ENCODE measurements at places on chromosomes 4 and X. TPM values are rescaled to one million over a fixed set of nuclear protein-coding genes. Genes with fewer than 3 reads are reported as not detected.

DNA sequence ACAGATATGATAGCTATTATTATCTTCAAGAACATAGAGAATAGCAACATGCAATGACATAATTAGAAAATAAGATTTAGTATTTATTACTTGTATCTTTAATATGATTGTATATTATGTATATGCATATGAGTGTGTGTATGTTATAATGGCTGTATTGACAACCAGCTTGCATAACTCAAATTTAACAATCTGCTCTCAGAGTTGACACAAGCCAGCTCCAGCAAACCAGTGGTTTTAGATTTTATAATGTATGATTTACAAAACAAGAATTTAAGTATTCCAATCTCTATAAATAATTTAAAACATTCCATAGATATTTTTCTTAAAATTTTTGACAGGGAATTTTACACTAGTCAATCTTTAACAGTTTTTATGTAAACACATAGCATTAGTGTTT is 935.9 kb upstream of the EPHA5 start:
- no peak for DNase-seq
- no peak overlapping the region for H3K27ac ChIP-seq
- H3K4me3 ChIP-seq = no peak overlapping the region

GRCh38 chr4:39687014-39687413 is 10.9 kb upstream of the UBE2K start:
- no peaks in the 10 kb centered on the region for H3K36me3 ChIP-seq
- no peak overlapping the region for H3K4me3 ChIP-seq
- no peak overlapping the region for H3K27ac ChIP-seq
- no peaks in the 10 kb centered on the region for H3K27me3 ChIP-seq

DNA sequence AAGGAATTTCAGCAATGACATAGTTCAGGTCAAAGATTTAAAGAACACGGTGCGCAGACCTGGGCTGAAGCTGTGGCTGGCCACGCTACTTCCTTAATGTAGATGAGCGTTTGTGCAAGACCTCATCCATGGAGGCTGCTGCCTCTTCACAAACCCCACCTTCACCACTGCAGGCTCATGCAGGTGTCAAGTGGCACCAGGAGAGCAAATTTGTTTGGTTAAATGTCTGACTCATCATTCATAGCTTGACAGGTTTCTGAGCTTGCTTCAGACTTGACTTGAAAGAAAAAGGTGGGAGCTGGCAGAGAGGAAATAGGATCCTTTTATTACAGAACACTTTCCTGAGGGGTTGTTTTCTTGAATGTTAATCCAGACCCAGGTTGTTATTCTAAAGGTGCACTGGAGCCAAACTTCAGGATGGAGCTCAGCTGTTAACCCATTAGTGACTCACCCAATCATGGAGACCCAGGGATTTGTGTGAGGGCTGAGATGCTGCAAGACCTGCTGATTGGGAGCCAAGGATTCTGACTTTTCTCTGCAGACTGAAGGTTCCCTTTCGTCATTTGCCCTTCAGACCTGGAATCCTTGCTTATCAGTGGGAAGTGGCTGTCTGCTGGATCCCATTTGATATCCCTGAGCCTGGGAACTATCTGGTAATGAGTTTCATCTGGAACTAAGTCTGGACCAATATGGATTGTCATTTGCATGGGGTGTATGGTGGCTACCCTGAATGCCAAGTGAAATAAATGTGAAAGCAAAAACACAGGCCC is 315.3 kb downstream of the PTTG2 start:
- no peaks in the 10 kb centered on the region for H3K4me1 ChIP-seq
- no peak overlapping the region for H3K4me3 ChIP-seq
- H3K27me3 ChIP-seq = no peaks in the 10 kb centered on the region
- H3K36me3 ChIP-seq = no peaks in the 10 kb centered on the region

- no peak for DNase-seq
- no peak within 1 kb of the TSS for H3K4me3 ChIP-seq
- H3K4me1 ChIP-seq = no peaks in the 10 kb centered on the region
- no peaks in the 10 kb centered on the region for H3K36me3 ChIP-seq
- no peak within 1 kb of the TSS for H3K27ac ChIP-seq
Observed at GRCh38 chrX:30241724-30242415, at the start of gene MAGEB4. MAGEB4 (plus strand) TSS chrX:30242000; CDS start chrX:30242136, 136 bp downstream.

- H3K36me3 ChIP-seq = no peaks in the 10 kb centered on the region
- H3K4me1 ChIP-seq = no peaks in the 10 kb centered on the region
- no peaks in the 10 kb centered on the region for H3K27me3 ChIP-seq
- no peak overlapping the region for H3K27ac ChIP-seq
- no peak for DNase-seq
Observed at GRCh38 chrX:42531441-42531840, 246.5 kb downstream of the PPP1R2C start.

DNA sequence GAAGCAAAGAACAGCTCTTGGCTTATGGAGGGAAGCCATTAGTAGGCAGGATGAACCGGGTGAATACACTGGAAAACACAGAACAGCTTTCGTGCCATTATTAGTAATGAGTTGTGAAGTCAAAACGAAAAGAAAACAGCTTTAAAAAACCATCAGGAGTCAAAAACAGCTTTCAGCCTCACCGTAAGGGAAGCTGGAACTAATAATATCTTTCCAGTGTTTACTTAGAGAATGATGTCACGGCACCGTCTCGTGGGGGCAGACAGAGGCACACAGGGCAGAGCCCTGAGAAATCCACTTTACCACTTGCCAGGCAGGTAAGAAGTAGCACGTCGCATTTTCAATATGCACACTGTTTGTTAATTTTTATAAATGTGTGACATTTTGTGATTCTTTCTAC is 37.9 kb upstream of the HMX1 start:
- no peak overlapping the region for H3K27ac ChIP-seq
- no peak overlapping the region for H3K4me3 ChIP-seq
- no peak for DNase-seq

DNA sequence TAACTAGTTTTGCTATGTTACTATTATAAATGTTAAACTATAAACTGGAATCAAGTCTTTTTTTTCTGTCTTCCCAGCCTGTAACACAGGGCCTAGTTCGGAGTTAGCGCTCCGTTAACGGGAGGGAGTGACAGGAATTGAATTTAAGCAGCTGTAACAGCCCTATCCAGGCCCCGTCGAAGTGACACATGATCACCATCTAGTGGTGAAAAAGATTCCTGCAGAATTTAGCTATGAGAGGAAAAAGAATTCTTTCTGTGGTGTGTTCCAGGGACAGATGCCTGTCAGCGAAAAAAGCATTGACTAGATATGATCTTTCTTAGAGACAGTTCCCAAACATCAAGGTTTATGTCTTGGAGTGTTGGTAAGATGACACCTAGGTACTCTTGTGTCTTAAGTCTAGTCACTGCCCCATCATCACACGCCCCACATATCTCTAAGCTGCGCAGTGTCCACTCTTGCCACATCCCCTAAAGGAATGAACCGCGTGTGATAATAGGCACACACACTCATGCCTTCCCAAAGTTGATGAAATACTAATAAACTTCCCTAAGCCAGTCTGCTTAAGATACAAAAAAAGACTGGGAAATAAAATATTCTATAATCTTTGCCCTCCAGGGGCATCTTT is 2.1 kb downstream of the GAB3 start:
- no peak overlapping the region for H3K4me3 ChIP-seq
- peak overlapping the region; percentile 51 for H3K27ac ChIP-seq
- no peaks in the 10 kb centered on the region for H3K36me3 ChIP-seq
- no peak for DNase-seq
- peaks cover 4% of the 10 kb centered on the region for H3K4me1 ChIP-seq
- no peaks in the 10 kb centered on the region for H3K27me3 ChIP-seq

DNA sequence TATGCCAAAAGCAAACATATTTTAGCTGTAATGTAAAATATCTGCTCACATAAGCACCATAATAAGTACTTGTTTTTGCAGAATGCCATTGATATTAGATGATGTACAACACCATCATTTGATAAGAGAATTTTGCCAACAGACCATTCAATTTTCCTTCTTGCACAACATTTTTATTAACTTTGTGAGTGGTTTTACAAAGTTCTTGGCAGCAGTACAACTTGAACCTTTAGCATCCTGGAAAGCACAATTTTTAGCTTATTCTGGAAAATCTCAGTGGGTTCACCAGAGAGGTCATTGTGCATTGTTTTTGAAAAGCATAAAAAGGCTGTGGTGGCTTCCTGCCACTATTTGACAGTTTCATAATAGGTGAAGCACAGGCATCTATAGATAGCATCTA is 26.4 kb upstream of the REPS2 start:
- no peaks in the 10 kb centered on the region for H3K36me3 ChIP-seq
- H3K27ac ChIP-seq = no peak overlapping the region
- no peaks in the 10 kb centered on the region for H3K27me3 ChIP-seq

GRCh38 chr4:142961866-142962265 is 115.8 kb upstream of the INPP4B start:
- no peak overlapping the region for H3K27ac ChIP-seq
- no peaks in the 10 kb centered on the region for H3K4me1 ChIP-seq
- H3K4me3 ChIP-seq = no peak overlapping the region
- H3K36me3 ChIP-seq = no peaks in the 10 kb centered on the region

DNA sequence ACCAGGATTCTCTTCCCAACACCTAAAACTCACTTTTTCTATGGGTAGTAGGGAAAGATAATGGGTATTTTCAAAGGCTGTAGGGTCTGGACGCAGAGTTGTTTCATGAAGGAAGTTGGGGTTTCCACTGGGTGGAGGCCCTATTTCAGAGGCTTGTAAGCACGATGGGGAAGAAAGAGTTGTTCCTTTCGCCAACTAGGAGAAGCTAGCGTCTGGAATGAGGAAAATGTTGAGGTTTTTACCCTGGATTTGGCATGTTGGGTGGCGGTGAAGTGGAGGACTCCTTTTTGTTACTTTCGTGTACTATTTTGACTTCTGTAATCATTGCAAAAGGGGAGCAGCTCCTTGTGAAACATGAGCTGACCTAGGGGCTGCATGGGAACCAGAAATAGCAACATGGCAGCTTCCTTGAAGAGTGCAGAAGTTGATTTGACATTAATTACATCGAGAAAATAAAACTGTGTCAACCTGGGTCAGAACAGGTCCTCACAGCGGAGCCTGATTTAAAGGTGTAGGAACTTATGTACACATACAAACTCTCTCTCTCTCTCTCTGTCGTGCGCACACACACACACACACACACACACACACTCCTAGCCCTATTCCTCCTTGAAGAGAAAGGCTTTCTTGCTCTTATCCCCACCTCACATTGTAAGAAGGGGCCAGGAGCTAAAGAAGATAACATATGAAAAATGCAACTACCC is 19.1 kb downstream of the VSIG4 start:
- no peak overlapping the region for H3K27ac ChIP-seq
- H3K4me1 ChIP-seq = no peaks in the 10 kb centered on the region
- no peak for DNase-seq
- no peak overlapping the region for H3K4me3 ChIP-seq
- no peaks in the 10 kb centered on the region for H3K27me3 ChIP-seq
- no peaks in the 10 kb centered on the region for H3K36me3 ChIP-seq

DNA sequence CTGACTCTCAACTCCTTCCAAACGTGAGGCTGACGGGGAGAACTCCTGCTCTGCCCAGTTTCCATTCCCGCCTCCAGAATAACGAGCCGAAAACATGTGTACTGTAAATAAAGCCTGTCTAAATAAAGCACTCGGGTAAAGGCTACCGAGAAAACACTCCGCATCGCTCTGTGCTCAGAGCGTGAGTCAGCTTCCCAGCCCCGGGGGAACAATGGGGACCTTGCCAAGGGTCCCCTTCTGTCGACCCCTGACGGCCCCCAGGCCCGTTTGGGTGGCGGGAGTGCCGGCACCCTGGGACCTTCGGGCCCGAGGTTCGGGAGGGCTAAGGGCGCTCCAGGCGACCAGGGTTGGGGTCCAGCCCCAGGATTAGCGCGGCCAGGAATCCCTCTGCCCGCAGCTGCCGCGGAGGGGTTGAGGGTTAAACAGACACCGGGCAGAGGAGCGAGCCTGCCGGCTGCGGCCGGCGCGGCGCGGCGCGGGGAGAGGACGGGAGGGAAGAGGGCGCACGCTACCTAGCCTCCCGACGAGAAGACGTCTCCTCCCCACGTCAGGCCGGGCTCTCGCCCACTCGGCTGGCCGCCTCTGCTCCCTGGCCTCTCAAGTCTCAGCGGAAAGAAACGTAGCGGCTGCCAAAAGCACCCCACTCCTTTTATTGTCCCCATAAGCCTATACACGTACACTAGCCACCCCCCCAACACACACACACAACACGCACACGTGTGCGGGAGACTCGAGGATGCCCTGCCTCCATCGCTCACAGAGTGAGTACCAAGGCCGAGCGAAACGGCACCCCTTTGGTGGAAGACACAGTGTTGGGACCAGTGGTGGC is 85.5 kb downstream of the BCOR start:
- H3K27ac ChIP-seq = peak overlapping the region; percentile 92
- peaks cover 10% of the 10 kb centered on the region for H3K27me3 ChIP-seq
- H3K36me3 ChIP-seq = no peaks in the 10 kb centered on the region
- no peaks in the 10 kb centered on the region for H3K4me1 ChIP-seq
- H3K4me3 ChIP-seq = peak overlapping the region; percentile 67
- DNase-seq = no peak

DNA sequence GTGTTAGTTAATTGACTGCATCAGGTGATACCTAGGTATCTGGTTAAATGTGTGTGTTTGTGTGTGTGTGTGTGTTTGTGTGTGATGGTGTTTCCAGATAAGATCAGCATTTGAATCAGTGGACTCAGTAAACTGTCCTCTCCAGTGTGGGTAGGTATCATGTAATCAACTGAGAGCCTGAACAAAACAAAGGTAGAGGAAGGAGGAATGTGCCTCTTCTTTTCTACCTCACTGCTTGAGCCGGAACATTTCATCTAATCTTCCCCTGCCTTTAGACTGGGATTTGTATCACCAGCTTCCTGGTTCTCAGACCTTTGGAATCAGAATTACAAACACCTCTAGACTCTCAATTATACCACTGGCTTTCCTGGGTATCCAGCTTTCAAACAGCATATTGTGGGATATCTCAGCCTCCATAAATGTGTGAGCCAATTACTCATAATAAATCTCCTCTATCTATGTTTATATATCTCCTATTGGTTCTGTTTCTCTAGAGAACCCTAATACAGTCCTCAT is 120.5 kb downstream of the TBCK start:
- no peaks in the 10 kb centered on the region for H3K4me1 ChIP-seq
- H3K27me3 ChIP-seq = no peaks in the 10 kb centered on the region
- H3K27ac ChIP-seq = no peak overlapping the region
- peaks cover 22% of the 10 kb centered on the region for H3K36me3 ChIP-seq
- H3K4me3 ChIP-seq = no peak overlapping the region

DNA sequence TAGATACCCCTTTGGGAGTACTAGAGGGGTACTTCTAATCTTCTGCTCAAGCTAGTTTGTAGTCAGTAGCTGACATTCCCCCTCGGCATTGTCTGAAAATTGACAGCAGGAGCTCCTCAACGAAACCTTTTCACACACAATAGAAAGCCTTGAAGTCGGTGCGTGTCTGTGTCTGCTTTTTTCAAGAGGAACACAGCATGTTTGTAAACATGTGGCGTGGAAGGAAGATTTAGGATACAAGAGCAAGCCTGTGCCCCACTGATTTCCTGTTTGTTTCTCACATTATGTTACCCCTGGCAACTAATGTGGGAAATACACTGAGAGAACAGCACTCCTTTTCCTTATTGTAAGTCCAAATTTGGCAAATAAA is 252.6 kb downstream of the ANKRD50 start:
- H3K4me3 ChIP-seq = no peak overlapping the region
- H3K36me3 ChIP-seq = no peaks in the 10 kb centered on the region
- no peak for DNase-seq
- H3K27ac ChIP-seq = no peak overlapping the region
- no peaks in the 10 kb centered on the region for H3K4me1 ChIP-seq
- no peaks in the 10 kb centered on the region for H3K27me3 ChIP-seq

BST1 gene
- total RNA-seq = 22.7 TPM

GPC3 gene
- 0.75 TPM for total RNA-seq

ITGB1BP2 gene
- not detected for total RNA-seq

IL21 gene
- not detected for total RNA-seq

DHRSX gene
- total RNA-seq = 13.4 TPM

TLR1 gene
- 1.1 TPM for total RNA-seq

GUCY1A1 gene
- total RNA-seq = 37.1 TPM

ASB9 gene
- total RNA-seq = 3.6 TPM

TNIP2 gene
- 65.6 TPM for total RNA-seq

TCEAL7 gene
- total RNA-seq = not detected
